ENCODE measurements at places on chromosomes 7 and 10.

DNA sequence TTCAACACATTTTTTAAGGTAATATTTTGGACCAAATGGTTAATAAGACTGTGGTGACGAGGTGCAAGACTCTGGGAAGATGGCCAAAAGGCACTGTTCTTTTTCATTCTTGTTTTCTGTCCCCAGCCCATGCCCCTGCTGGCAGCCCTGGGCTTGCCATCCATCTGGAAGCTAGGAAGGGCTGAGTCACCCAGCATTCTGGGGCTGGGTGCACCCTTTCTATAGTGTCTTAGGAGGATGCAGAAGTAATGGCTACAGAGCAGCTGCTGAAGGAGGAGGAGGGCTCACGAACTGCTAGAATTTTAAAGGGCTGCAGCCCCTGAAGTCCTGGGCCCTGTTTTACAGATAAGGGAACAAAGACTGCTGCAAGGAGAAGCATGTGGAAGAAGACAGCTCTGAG is 42.8 kb upstream of the ZNF32 start:
- peak; percentile 46 for DNase-seq

- peak; percentile 41 for DNase-seq
These were observed 177.9 kb downstream of the SKAP2 start for GRCh38 chr7:26686448-26686981.

DNA sequence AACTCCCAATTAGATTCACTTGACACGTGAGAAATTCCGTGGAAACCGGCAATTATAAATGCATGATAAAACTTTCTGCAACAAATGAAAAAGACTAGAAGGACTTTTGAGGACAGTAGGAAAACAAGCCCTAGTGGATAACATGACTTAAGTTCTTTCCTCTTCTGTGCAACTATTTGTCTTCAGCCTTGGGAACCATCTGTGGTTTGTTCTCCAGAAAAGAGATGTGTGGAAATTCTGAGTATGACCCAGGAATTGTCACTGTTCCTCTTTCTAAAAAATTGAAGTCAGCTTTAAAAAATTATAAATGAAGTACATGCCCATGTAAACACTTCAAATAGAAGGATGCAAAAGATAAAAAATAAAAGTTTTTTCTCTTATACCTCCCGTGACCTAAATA is 128.6 kb upstream of the SVIL start:
- DNase-seq = no peak

- DNase-seq = peak; percentile 12
These were observed 21.2 kb upstream of the UCN3 start for GRCh38 chr10:5343561-5343960.

DNA sequence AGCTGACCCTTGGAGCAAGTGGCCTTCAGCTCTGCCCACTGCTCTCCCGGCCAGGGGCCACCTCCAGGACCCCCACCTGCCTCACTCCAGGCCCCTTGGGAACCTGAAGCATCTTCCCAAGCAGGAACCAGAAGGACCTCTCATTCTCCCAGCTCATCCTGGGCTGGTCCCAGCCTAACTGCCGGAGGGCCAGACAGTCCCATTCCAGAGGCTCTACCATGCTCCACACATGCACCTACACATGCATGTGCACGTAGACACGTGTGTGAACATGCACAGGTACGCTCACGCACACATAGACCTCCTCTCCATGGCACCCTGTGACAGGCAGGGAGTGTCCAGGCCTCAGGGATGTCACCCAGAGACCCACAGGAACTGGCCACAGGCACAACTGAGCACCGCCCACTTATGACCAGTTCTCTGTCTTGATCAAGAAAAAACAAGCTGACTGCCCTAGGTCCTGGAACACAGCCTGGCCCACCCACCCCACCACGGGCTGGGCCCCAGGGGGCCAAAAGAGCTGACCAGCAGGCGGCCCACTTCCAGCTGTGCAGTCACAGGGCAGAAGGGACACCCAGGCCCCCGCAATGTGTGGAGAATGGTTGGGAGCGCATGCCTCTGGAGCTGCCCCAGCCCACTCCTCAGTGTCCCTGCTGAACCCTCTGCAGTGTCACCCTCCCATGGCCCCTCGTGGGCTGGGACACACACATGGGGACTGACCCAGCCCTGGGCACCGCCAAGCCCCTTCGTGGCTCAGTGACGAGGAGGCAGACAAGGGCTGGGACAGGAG is 43.4 kb downstream of the CAMK2B start:
- DNase-seq = no peak

DNA sequence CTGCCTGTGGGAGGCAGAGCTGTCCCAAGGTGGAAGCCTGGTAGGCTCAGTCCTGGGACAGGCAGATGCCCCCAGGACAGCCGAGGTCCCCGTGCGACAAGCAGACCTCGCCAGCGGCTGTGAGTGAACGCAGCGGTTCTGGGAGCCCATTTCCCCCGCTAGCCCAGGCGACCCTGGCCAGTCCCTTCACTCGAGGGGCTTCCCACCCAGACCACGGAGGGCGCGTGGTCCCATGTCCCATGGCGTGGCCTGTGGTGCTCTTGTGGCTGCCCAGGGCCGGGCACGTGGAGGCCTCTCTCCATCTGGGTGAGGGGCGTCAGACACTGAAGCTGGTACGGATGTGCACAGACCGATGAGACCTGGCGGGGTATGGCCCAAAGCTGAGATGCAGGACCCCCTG is 67.9 kb downstream of the ELFN1 start:
- no peak for DNase-seq

- peak; percentile 39 for DNase-seq
These were observed 408.9 kb upstream of the SEMA3D start for GRCh38 chr7:85595750-85596178.

GRCh38 chr10:118585234-118585633 is 10.2 kb downstream of the PRLHR start:
- DNase-seq = no peak

- DNase-seq = no peak
These were observed 111.3 kb upstream of the CHST15 start for GRCh38 chr10:124204726-124205125.

DNA sequence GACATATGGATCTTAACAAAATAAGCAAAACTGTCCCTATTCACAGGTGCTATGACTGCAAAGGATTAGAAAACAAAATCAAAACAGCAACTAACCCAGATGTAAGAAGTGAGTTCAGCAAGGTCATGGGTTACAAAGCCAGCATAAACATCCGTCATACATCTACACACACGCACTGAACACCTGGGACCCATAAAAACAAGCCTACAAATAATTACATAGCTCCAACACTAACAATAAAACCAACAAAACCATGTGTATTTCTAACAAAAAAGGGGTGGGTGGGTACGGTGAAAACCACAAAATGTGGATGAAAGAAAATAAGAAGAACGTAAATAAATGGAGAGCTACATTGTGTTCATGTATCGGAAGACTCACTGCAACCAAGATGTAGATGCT is 256.8 kb downstream of the ELFN1 start:
- no peak for DNase-seq

- DNase-seq = no peak
These were observed 2.4 kb downstream of the EPO start for GRCh38 chr7:100722480-100723212.

GRCh38 chr10:102598243-102598642 is 46.0 kb upstream of the TRIM8 start:
- no peak for DNase-seq

GRCh38 chr10:118203461-118203860 is 138.7 kb downstream of the FAM204A start:
- no peak for DNase-seq

DNA sequence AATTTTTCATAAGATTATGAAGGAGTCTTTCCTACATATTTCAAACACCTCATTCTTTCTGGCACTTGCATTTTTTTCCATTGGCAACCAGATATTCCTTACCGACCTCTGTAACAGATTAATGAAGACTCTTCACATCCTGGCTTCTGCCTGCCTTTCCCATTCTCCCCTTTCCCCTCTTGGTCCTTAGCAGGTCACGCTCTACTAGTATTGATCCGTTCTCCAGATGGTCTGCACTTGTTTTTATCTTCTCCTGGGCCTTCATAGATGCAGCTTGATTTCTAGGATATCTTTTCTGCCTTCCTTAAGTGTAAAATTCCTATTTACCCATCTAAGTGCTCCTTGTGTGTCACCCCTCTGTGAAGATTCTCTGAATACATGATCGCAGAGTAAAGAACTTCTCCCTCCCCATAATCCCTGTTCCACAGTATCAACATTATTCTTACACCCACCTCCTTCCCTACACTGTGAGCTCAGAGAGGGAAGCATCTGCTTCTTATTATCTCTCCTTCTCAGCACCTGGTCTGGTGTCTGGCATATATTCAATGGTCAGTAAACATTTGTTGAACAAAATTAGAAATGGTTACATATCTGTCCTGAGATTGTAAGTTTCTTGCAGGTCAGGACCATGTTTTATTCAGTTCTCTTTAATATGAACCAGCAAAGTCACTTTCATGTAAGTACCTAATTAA is 654.2 kb downstream of the REEP3 start:
- DNase-seq = no peak

GRCh38 chr7:117937049-117937752 is 64.0 kb upstream of the CTTNBP2 start:
- no peak for DNase-seq

- DNase-seq = no peak
These were observed 137.2 kb downstream of the DYNC2I1 start for GRCh38 chr7:158993591-158993990.

GRCh38 chr10:30056767-30057355 is 2.5 kb downstream of the JCAD start:
- DNase-seq = no peak

DNA sequence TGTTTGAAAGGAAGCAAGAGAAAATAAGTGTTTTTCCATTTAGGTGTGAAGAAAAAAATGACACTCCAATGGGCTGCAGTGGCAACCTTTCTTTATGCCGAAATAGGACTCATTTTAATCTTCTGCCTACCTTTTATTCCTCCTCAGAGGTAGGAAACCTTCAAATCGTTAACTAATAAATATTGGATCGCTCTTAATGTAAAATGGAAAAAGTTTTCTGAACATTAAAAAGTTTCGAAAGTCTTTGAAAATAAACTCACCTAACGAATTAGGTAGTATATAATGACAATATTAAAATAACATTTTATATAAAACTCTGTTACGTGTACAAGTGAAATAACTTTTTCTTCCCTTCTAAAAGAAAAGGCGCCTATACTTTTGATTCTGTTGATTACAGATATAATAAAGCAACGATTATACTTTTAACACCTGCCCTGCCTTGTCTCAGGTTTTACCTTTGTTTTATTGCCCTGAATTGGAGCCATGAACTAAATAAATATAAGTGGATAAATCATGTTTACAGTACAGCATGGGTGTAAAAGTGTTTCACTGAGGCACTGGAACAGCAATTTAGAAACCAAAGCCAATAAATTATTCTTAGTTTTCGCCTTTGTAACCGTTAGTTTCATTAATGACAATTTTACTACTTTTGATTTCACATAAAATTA is 804 bp downstream of the BCAP29 start:
- no peak for DNase-seq

GRCh38 chr10:5314840-5315239 is 49.9 kb upstream of the UCN3 start:
- no peak for DNase-seq

- DNase-seq = peak; percentile 76
These were observed 920 bp downstream of the PRLHR start for GRCh38 chr10:118594392-118595063.

- peak; percentile 42 for DNase-seq
These were observed 217.2 kb upstream of the MKLN1 start for GRCh38 chr7:131110297-131111080.

- no peak for DNase-seq
These were observed 173.9 kb upstream of the GRB10 start for GRCh38 chr7:50956522-50957155.

GRCh38 chr7:128006550-128007302 is 24.5 kb downstream of the LRRC4 start:
- no peak for DNase-seq

DNA sequence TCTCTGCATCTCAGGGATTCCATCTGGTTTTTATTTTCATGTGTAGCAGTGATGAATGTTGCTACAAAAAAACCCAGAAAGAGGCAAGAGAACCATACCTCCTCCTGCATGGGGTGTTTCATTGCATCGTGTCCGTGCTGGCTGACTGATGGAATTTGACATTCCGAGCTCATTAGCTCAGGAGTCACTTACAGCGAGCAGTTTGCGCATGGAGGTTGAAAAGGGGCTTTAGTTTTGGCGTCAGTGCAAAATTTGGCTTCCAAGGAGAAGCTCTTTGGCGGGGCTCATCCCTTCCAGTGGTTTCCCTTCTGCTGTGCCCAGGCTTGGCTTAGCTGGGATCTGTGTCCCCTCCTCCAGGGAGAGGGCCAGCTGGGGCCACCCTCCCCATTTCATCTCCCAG is 25.8 kb downstream of the EMX2 start:
- DNase-seq = no peak

GRCh38 chr10:60937784-60938654 is 6.0 kb downstream of the RHOBTB1 start:
- DNase-seq = peak; percentile 67

DNA sequence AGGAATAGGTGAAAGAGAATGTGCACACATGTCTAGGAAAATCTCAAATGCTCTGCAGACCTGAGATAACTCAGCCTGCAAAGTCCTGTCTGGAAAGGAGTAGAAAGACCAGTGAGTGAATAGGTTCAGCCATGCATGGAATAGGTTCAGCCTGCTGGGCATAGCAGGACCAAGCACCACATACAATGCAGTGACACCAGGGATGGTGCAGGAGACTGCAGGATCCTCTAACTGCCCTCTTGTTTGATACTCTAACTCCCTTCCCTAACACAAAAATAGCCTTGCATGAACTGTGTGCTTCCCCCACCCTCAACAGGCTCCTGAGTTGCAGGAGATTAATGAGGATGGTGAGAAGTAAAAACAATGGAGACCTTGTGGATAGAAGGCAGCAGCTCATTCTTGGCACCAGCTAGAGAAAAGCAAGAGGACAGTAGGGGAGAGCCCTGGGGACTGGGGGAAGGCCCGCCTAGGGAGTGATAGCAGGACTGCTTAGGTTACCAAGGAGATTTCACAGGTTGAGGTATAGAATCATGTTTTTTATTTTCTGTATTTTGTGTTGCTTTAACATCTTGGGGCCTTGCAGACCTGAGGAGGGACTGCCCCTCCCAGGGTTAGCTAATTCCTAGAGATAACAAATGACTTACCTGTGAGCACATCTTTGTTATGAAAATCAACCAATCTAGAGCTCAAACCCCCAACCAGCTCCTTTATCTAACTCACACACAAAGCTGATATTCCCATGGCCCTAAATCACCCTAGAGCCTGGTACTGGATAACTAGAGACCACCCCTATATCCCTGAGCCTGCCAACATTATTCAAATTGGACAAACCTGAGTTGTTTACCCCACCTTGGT is 187.8 kb downstream of the PLPP4 start:
- DNase-seq = no peak
